NCI-H187 treated with DMSO at 0.1 percent for 48 hours (cell line): ENCODE measurements at places on chromosomes 7 and 10.

GRCh38 chr10:90787393-90788198 is 70.2 kb downstream of the HTR7 start:
- no peak for DNase-seq

GRCh38 chr7:14837216-14837615 is 65.3 kb downstream of the DGKB start:
- no peak for DNase-seq

GRCh38 chr10:103750836-103751235 is 104.5 kb downstream of the SH3PXD2A start:
- no peak for DNase-seq

DNA sequence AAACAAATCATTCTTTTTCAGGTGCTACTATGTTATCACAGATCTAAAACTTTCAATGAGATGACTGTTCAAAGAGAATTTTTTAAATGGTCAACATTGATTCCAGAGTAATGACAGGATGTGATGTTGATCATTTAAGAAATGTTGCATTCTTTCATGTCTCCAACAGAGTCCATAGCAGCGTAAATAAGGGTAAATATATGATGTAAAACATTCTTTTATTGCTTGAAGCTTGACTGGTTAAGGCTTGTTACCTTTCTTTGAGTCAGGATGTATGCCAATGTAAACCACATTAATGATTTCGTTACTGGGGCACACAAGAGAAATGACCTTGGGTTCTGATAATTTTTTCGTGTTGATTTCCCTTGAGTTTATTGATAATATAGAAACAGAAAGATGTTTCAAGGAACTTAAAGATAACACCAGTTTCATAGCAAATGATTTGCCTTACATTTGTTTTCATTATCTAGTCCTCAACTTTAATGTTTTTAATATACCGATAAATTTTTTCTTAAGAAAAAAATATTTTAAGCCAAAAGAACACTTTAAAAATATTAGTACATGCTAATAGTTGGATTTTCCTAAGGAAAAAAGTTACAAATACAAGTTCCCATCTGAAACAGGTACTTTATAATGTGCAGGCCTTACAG is 3.5 kb downstream of the STK17A start:
- DNase-seq = no peak

DNA sequence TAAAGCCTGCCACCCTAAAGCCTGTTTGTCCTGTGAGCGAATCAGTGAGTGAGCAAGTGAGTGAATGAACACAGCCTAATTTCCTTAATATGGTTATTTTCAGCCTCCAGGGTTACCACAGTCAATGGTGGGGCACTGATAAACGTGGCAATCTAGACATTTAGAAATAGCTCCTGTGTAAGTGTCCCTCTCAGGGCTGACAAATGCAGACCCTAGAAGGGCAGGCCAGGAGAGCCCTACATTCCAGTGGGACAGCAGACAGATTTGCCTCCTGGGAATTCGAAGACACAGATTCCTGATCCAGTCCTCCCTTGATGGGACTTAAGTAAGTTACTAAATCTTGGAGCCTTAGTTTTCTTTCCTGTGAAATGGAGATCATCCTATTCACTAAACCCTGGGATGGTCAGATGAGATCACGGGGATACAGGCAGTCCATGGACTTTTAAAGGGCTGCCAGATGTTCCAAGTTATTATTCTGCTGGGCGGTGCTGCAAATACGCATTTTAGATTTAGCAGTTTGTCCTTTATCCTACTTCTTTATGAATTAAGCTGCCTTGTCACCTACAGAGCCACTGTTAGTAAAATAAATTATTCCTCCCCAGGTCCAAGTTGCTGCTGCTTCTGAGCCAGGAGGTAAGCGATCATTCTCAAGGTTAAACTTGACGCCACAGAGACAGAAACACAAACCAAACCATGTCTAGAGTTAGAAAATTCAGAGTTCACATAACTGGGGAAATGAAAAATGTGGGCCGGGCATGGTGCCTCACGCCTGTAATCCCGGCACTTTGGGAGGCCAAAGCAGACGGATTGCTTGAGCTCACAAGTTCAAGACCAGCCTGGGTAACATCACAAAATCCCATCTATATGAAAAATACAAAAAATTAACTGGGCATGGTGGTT is 54.8 kb upstream of the TM9SF3 start:
- no peak for DNase-seq

DNA sequence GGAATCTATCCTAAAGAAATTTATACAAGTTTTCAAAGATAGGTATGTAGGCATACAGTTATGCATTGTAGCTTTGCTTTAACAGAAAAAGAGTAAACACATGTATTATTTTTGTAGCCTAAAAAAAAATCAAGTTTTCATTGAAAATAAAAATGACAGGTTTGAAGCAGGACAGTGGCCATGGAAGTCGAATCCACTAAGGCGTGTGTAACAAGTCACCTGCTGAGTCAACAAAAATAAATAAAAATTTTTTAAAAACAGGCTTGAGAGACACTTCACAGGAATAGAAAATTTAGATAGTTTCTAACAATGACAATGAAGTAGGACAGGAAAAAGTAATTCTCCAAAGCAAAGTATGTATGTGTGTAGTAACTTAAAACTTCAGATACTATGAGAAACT is 8.5 kb upstream of the GOT1 start:
- no peak for DNase-seq

- no peak for DNase-seq
These were observed 32.1 kb upstream of the GNA12 start for GRCh38 chr7:2876031-2876731.

DNA sequence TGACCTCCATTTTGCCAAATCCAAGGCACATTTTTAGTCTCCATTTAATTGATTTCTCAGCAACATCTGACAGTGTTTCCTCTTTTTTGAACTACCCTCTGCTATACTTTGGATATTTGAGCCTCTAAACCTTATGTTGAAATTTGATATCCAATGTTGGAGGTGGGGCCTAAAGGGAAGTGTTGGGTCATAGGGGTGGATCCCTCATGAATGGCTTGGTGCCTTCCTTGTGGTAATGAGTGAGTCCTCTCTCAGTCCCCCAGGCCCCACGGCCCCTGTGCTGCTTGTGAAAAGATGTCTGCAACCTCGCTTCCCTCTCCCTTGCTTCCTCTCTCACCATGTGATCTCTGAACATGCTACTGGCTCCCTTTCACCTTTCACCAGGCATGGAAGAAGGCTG is 96.8 kb upstream of the DGKB start:
- no peak for DNase-seq

GRCh38 chr7:84025332-84025927 is 169.2 kb downstream of the SEMA3A start:
- no peak for DNase-seq

- DNase-seq = no peak
These were observed 408.9 kb downstream of the GLRX3 start for GRCh38 chr10:130545122-130545521.
